ENCODE measurements at places on chromosomes 1 and 21. TPM values are rescaled to one million over a fixed set of nuclear protein-coding genes. Genes with fewer than 3 reads are reported as not detected.

- H3K4me1 ChIP-seq = peaks cover 59% of the 10 kb centered on the region
- peaks cover 56% of the 10 kb centered on the region for H3K36me3 ChIP-seq
- H3K27ac ChIP-seq = peak overlapping the region; percentile 96
- peak; percentile 32 for DNase-seq
- H3K4me3 ChIP-seq = peak overlapping the region; percentile 99
Observed at GRCh38 chr1:101025283-101025656, 314 bp downstream of the DPH5 start.

GRCh38 chr1:198241553-198241952, 84.8 kb downstream of the NEK7 start:
- H3K4me3 ChIP-seq = no peak overlapping the region
- peaks cover 21% of the 10 kb centered on the region for H3K36me3 ChIP-seq
- DNase-seq = no peak
- H3K4me1 ChIP-seq = peaks cover 5% of the 10 kb centered on the region

- peaks cover 31% of the 10 kb centered on the region for H3K4me1 ChIP-seq
- peak overlapping the region; percentile 86 for H3K27ac ChIP-seq
- peaks cover 16% of the 10 kb centered on the region for H3K36me3 ChIP-seq
Observed at GRCh38 chr1:89069951-89070350, 4.9 kb upstream of the GBP1 start.

DNA sequence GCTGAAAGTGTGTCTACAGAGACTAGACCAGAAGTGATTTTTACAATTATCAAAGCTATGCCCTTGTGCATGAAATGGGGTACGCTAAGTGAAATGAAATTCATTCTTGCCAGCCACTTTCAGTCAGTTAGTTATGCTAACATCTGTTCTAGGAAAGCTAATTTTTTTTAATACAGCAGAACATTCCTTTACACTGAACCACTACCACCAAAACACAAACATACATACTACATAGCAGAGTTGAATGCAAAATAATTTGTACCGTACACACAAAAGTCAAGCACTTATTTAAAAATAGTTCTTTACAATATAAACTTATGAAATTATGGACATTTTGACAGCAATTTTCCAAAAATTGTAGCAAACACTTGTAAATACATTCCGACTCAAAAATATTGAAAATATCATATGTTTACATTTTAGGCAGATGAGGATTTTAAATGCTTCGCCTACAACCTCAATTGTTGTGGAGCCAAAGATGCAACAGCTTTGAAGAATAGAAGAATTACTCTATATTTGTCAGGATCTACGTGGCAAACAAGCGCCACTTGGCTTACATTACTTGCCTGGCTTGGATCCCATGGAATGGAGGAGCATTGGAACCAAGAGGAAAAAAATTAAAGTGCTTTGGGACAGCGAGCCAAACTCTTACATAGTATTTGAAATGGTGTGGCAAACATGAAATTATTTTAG, 30.6 kb downstream of the WLS start:
- H3K27me3 ChIP-seq = no peaks in the 10 kb centered on the region
- no peak for DNase-seq
- H3K36me3 ChIP-seq = no peaks in the 10 kb centered on the region
- no peak overlapping the region for H3K27ac ChIP-seq
- H3K4me1 ChIP-seq = no peaks in the 10 kb centered on the region

Gene NAV1
- 1.1 TPM for total RNA-seq

DNA sequence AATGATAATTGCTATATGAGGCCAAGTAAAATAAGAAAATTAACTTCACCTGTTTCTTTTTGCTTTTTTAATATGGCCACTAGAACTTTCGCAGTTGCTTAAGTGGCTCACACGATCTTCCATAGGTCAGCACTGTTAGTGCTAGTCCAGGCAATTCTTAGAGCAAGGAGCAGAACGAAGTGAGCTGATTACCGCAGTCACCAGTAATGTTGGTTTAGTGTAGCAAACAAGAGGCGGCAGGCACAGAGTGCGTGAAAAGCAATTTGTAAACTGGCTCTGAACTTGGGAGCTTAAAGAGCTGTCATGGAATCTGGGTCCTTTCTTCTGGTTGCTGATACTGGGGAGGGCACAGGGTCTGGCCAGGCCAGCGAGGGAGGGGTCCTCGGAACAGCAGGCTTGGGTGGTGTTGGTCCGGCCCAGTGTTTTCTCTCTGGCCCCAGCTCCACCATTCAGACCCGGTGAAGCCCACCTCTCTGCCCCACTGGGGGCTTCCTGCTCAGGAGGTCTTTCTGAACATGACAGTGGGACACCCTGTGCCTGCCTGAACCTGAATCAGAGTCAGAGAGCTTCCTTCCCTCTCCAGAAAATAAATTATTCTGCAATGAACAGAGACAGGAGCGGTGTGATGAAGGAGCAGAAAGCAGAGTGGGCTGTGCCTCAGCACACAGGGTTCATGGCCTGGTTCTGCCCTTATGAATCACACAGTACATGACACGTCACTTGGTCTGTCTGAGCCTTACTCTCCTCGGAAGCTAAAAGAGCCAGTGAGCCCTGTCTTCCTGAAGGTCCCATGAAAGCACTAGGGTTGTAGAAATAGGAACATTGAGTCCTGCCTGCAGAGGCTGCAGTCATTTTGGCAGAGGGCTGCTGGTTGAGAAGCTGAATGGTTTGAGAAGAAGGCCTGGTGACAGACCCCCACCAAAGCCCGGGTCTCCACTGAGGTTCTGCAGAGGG, 11.9 kb downstream of the ETS2 start:
- no peak for DNase-seq
- H3K36me3 ChIP-seq = peaks cover 88% of the 10 kb centered on the region
- no peak overlapping the region for H3K4me3 ChIP-seq
- no peaks in the 10 kb centered on the region for H3K27me3 ChIP-seq
- no peak overlapping the region for H3K27ac ChIP-seq
- H3K4me1 ChIP-seq = no peaks in the 10 kb centered on the region

Gene DTL
- total RNA-seq = 74.1 TPM

- no peaks in the 10 kb centered on the region for H3K4me1 ChIP-seq
- no peaks in the 10 kb centered on the region for H3K36me3 ChIP-seq
- DNase-seq = no peak
- H3K4me3 ChIP-seq = no peak overlapping the region
- no peaks in the 10 kb centered on the region for H3K27me3 ChIP-seq
Observed at GRCh38 chr1:3341236-3341994, 113.0 kb upstream of the ARHGEF16 start.

Data from activated CD8-positive, alpha-beta T cell treated with anti-CD3 and anti-CD28 coated beads, Interleukin-2, amount 10 ng/mL, durations not matched to agents 7 days and 5 days (primary cell).